NCI-H146 (cell line): ENCODE measurements at places on chromosomes 4 and X.

- peak; percentile 2 for DNase-seq
Observed at GRCh38 chrX:10725071-10725470, 104.7 kb upstream of the MID1 start.

GRCh38 chr4:76060506-76060905 lies 14.0 kb upstream of the ART3 start:
- DNase-seq: no peak

- no peak for DNase-seq
Observed at GRCh38 chrX:124720532-124720931, 374.2 kb downstream of the SH2D1A start.

GRCh38 chr4:59608466-59608865 lies 1591.7 kb upstream of the ADGRL3 start:
- no peak for DNase-seq

DNA sequence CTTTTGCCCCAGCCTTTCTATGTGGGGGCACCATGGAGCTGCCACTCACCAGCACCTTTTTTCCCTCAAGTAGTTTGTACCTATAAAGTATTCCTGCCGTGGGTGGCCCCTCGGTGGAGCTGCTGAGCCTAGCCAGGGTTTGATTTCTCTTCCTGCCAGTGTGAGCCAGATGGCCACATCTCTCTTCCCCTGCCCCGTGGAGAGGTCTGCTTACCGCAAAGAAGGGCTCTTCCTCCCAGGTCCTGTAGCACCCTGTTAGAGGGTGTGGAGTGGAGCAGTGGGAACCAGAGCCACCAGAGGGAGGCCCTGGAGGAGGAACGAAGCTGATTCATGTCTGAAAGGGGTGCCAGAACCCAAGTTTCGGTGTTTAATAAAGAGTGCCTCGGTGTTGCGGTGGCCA lies 95.4 kb downstream of the PTTG2 start:
- DNase-seq: no peak

DNA sequence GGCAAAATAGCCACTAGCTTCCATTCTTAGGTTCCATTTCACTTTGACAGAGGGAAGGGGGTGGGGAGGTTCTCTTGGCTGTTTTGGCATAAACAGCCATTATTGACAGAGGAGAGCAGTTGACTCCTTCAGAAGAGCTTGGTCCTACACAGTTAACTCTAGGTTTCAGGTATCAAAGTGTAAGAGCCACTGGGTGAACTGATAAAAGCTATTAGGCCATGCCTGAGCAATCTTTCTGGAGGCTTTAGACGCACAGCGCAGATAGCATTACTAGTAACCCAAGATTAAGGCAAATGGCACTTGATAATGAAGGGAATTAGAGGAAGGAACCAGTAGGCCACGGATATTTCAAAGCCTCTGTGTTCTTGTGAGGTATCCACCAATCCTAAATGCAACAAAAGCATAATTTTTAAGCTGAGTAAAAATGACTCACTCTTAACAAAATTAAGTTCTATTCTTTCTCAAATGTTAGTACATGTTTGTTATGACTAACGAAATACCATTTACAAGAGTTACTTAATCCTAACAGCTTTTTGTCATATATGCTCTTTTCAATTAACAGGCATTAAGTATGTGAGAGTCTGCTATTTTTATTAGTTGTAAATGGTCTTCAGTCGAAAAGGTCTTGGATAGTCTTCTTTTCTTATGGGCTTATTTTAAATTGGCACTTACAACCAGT lies 53.6 kb downstream of the SLC7A11 start:
- DNase-seq: no peak

DNA sequence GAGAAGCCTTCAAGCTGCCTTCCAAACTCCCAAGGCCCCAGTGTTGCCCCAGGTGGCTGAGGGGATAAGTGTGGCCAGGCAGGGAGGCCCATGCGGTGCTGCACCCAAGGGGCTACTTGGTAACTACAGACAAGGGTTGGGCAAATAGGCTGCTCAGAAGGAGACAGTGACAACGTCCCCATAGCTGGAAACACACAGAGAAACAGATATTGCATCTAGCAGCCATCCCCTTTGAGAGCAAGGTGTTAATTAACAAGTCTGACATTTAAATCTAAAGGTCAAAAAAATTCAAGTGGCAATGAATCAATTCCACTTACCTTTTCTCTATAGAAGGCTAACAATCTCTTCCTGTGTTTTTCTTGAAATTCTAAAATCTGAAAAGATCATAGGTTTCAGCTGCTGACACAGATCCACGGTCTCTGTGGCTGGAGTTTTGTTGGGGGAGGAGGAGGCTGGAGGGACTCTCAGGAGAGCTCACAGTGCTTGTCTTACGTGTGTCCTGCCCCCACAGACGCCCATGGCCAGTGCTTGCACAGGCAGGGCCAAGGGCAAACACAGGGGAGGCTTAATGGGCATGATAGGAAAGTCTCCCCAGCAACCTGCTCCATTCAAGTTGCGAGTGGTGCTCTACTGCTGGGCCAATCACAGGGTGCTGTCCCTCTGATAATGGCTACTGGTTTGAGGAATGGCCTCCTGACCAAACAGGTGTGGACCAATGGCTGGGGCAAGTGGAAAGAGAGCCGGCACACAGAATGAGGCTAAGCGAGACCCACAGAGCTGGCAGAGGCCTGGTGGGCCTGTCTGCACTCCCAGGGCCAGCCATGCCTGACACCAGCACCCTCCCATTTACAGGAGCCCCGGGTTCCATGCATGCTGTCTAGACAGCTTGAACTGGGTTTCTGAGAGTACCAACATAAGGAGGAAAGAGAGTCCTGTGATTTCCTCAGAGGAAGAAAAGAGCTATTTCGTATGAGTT lies 22.6 kb downstream of the RNF212 start:
- DNase-seq: no peak
